ENCODE measurements at places on chromosomes 2 and 18.

GRCh38 chr2:15771124-15771523 is 169.2 kb upstream of the MYCN start:
- no peak for DNase-seq

GRCh38 chr2:239603411-239604356 is 202.9 kb upstream of the HDAC4 start:
- DNase-seq, result no peak

DNA sequence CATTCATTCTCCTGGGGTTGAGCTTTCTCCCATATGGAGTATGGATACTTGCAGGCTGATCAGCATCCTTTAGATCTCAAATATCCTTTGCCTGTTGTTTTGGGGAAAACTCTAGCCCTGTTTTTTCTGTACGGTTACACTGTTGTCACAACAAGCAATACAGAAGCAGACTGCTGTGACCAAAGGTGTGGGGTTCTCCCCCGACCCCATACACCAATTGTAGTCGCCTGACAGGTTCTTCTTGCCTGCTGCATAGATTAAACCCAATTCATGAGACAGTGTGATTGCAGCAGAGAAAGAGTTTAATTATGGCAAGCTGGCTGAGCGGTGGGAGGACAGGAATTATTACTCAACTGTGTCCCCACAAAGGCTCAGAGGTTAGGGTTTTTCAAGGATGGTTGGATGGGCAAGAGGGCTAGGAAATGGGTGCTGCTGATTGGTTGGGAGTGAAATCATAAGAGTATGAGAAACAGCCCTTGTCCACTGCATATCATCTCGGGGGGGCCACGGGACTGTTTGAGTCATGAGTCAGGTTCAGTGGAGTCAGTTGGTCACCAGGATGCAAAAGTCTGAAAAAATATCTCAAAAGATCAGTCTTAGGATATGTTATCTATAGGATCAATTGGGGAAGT is 40.6 kb downstream of the ITGB1BP1 start:
- DNase-seq, result no peak

DNA sequence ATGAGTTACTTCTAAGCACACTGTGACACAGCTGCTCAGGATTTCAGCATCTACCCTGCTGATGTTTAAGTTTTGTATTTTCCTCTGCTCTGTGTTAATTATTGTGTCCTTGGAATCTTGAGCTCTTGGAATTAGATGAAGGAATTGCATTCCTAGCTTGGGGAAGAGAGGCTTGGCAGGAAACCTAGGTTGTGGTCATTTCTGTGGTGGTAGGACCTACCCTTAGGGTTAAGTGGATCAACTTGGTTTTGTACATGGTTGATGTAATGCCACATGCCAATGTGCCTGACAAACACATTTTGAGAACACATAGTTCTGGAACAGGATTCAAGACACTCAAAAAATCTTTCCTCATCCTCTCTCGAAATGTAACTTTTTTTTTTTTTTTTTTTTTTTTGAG is 264.5 kb upstream of the MEX3C start:
- DNase-seq, result no peak

GRCh38 chr2:7994397-7994951 is 687.4 kb upstream of the ID2 start:
- DNase-seq, result no peak

DNA sequence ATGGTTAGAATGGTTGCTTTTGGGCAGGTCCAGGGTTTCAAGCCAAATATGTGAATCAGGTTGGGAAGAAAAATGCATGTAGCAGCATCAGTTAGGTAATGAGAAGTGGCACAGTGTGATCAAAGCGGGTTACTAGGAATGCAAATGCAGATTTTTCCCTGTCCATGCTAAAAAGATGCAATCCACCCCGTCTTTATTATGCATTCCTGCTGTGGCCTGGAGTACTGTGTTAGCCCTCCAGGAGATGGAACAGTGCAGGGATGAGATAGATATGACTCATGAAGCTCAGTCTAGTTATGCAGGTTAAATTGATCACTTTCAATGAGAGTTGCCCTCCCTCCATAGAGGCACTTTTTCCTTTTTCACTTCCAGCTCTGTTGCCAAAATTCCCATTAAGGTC is 283.8 kb downstream of the CTNNA2 start:
- DNase-seq, result no peak

GRCh38 chr18:1438458-1438910 is 533.8 kb downstream of the ADCYAP1 start:
- DNase-seq, result no peak

DNA sequence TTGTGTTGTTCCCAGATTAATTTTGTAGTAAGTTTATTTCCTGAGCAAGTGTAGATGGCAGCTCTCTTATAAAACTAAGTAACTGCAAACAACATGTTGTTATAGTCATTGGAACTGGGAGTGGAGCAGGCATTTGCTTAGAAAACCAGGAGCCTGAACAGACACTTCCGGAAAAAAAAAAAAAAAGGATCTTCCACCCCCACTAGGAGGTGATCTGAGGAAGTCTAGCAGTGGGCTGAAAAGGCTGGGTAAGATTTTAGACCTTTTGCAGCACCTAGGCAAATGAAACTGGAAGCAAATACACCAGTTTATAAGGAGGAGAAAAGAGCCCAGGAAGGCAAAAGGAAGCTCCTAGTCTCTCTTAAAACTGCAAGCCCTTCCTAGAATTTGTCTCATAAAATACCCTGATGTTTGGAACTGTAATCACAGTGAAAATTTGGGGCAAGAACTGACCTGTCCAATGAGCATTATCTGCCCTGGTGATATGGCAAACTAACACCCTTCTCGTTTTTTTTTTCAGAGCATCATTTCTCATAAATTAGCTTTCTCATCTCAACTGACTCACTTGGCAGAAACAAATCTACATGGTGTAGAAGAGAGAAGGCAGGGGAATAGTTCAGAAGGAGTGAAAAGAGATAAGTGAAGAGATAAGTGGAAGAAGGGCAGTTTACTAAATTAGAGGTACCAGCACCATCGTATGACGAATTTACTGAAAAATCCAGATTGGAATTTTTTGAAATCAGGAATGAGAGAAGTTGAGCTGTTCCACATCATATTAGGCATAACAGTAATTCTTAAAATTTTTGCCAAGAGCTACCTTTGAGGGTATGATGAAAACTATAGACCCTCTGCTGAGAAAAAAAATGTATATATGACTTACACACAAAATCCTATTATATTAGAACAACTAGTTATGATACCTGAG is 4.2 kb upstream of the CCNYL1 start:
- DNase-seq, result no peak

DNA sequence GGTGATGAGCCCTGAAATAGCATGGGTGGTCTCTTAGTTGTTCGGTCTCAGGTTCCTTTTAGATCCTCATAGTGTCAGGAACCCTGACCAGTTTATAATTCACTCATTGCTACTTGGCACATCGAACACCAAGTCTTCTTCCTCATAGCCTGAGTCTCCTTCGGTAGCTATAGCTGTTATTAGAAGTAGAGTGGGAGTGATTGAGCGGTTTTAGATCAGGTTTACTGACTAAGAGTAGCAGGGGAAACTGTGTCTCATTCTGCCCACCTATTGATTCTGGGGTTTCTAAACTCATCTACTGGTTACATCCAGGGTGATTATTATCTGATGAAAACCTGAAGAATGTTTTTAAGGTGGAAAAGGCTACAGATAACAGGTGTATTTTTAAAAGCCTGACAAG is 114.6 kb downstream of the SETBP1 start:
- DNase-seq, result no peak

GRCh38 chr2:197274349-197274748 is 36.2 kb downstream of the ANKRD44 start:
- DNase-seq, result no peak

DNA sequence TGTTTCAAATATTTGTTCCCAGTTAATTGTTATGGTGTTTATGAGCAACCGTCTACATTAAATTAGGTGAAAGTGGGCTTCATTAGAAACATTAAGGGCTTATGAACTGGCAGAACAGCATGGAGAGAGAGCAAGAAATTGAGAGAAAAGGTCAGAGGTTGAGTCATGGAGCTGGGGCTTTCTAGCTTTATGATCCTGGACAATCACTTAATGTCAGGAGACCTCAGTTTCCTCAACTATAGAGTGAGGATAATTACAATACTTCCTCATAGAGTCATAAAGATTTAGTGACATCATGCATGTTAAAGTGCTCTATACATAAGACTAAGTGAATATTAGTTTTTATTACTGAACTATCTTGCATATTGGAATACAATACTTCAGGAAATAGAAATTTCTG is 83.9 kb downstream of the PLCL1 start:
- no peak for DNase-seq

- DNase-seq, result peak; percentile 74
Measured at GRCh38 chr2:231190531-231191197, 7.8 kb upstream of the ARMC9 start.

DNA sequence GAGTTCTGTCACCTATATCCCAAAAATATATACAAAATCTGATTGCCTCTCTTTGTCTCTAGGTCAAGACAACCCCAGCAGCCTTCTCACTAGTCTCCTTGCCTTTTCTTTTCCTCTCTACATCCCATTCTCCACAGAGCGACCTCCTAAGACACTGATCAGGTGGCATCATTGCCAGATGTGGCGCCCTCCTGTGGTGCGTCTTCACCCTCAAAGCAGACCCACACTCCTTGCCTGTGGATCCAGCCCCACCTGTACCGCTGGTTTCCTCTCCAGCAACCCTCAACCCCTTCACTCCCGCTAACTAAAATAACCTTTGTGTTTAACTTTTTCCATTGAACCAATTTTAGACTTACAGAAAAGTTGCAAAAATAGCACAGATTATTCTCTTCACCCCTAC is 273.3 kb downstream of the GLI2 start:
- DNase-seq, result peak; percentile 62

- no peak for DNase-seq
Measured at GRCh38 chr2:195871326-195871725, 197.3 kb downstream of the DNAH7 start.
